ENCODE measurements at places on chromosomes 1 and 21. TPM values are rescaled to one million over a fixed set of nuclear protein-coding genes. Genes with fewer than 3 reads are reported as not detected.
A peak's percentile ranks its signal among the peaks of the same experiment; 100 is the strongest.

DNA sequence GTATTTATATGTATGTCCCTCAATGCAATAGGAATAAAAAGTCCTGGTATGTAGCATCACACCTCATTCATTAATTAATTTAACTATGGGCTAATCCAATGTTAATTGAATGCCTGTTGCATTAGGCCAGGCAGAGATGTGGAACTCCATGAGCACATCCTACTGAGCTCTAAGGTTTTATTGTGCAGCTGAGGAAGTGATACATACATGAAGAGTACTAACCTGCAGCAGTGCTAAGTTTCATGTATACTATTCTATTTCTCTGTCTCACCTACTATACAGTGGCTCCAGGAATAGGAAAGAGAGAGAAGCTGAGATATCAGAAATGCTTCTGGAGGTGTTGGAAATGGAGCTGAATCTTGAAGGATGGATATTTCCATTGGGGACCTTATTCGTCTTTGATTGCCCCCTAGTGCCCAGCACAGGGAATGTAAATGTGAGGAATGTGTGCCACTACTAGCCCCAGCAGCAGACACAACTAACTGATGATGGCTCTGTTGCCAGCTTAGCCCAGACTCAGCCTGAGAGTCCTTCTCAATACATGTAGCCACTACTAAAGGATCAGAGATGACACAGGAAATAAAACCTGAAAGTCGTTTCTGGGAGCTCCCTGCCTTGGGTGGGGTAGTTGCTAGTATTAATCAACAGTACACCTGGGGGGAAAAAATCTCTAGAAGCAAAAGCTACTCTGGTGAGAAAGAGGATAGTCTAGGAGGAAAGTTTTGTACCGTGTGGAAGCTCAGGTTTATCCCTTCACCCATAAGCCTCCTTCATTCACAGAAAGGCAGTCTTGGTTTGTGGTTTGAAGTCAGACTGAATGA lies 173.3 kb upstream of the FOXD3 start:
- no peak overlapping the region for H3K4me3 ChIP-seq
- peaks cover 2% of the 10 kb centered on the region for H3K27me3 ChIP-seq
- no peaks in the 10 kb centered on the region for H3K4me1 ChIP-seq
- no peaks in the 10 kb centered on the region for H3K36me3 ChIP-seq
- H3K27ac ChIP-seq, result no peak overlapping the region
- DNase-seq, result peak; percentile 21

GRCh38 chr1:197842646-197843045 lies 59.8 kb upstream of the C1orf53 start:
- no peaks in the 10 kb centered on the region for H3K4me1 ChIP-seq
- H3K27me3 ChIP-seq, result peaks cover 5% of the 10 kb centered on the region
- no peaks in the 10 kb centered on the region for H3K36me3 ChIP-seq

Gene TMCO1
- 89.0 TPM for total RNA-seq

Gene CYP4B1
- not detected for total RNA-seq

Gene LCE1A
- not detected for total RNA-seq

DNA sequence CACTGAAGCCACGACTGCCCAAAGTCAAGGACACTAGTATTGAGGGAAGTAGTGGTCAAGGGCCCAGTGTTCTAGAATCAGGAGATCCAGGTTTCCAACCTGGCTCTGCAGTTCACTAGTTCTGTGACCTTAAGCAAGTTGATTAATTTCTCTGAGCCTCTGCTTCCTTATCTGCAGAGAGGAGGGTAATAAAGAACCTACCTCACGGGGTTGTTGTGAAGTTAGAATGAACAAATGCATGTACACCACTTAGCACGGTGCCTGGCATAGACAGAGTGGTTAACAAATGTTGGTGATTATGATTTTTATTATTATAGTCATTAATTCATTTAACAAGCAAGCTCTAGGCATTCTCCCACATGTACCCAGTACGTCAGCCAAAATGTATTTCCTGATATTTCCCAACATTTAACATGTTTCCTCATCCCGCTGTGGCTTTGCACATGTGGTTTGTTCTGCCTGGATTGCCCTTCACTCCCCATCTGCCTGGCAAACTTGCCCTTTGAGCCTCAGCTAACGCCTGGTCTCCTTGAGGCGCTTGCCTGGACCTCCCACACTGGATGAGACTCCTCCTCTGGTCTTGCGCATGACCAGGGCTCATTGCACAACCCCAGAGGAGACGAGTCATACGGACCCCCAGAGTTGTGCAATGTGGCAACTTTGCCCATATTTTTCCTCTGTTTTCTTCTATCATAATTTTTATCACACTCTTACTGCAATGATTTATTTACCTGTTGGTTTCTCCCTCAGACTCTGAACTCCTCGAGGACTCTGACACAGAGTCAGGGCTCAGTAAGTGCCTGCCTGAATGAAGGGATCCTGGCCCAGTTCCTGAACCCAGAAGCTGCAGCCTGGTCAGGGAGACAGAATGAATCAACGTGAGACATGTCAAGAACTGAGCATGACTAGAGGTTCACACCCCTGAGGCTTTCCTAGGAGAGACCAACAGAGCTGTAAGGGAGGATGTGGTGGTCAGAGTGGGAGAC lies 20.7 kb upstream of the MFSD2A start:
- H3K36me3 ChIP-seq, result no peaks in the 10 kb centered on the region
- peaks cover 2% of the 10 kb centered on the region for H3K4me1 ChIP-seq
- no peak overlapping the region for H3K27ac ChIP-seq

Gene CA6
- 6.4 TPM for total RNA-seq

Gene TCHHL1
- total RNA-seq, result not detected

Gene LGR6
- 0.08 TPM for total RNA-seq

DNA sequence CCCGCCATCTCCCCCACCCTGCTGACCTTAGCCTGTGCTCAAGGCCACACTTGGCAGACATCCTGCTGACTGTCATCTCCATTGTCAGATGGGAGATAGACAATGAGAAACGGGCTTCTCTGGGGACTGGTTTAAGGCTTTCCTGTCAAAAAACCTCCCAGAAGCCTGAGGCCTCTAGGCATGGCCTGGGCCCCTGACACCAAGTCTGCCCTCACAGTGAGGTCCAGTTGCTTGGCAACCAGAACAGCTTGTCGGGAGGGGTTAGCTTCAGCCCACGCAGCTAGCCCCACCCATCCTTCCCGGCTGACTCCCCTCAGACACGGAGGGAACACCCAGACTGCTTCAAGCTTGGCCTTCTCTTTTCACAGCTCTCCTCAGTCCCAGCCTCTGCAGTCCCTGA lies 11.0 kb downstream of the PLEKHA6 start:
- H3K4me3 ChIP-seq, result no peak overlapping the region
- no peaks in the 10 kb centered on the region for H3K27me3 ChIP-seq
- H3K4me1 ChIP-seq, result peaks cover 5% of the 10 kb centered on the region

GRCh38 chr1:201898992-201899391 lies 10.3 kb downstream of the SHISA4 start:
- no peak overlapping the region for H3K27ac ChIP-seq
- no peak for DNase-seq
- H3K27me3 ChIP-seq, result peaks cover 6% of the 10 kb centered on the region
- no peak overlapping the region for H3K4me3 ChIP-seq

DNA sequence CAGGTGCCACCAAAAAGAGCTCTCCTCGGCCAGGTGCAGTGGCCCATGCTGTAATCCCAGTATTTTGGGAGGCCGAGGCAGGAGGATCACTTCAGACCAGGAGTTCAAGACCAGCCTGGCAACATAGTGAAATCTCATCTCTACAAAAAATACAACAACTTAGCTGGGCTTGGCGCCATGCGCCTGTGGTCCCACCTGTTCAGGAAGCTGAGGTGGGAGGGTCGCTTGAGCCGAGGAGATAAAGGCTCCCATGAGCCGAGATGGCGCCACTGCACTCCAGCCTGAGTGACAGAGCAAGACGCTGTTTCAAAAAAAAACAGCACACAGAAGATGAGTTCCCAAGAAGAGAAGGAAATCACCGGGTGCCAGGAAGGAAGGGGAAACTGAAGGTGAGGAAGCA lies 67.0 kb downstream of the CHD5 start:
- no peaks in the 10 kb centered on the region for H3K36me3 ChIP-seq
- no peak for DNase-seq
- no peak overlapping the region for H3K4me3 ChIP-seq
- no peaks in the 10 kb centered on the region for H3K4me1 ChIP-seq
- H3K27ac ChIP-seq, result no peak overlapping the region
- H3K27me3 ChIP-seq, result peaks cover 23% of the 10 kb centered on the region

- H3K4me1 ChIP-seq, result peaks cover 9% of the 10 kb centered on the region
- H3K4me3 ChIP-seq, result no peak overlapping the region
- H3K27ac ChIP-seq, result no peak overlapping the region
Observed at GRCh38 chr21:29372063-29372802, 73.5 kb downstream of the BACH1 start.

DNA sequence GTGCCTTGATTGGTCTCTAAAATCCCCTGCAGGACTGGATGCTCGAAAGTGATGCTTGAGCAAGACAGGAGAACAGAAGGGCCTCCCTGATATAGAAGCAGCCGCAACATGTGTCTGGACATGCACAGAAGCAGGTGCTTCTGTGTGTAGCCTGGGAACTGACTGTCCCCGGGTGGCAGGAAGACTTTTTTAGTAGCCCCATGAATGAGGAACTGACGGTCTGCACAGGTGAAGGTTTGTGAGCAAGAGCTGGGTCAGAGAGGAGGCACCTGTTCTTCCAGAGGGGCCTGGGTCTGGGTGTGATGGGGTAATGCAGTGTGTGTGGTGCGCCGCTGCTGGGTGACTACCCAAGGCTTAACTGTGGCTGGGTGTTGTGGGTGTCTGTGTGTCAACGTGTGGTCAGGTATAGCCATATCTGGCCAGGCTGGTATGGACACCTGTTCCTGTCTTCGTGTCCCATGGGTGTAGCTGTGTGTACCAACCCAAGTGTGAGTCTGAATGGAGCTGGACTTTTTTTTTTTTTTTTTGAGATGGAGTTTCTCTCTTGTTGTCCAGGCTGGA lies 39.1 kb upstream of the FOXO6 start:
- no peaks in the 10 kb centered on the region for H3K36me3 ChIP-seq
- no peaks in the 10 kb centered on the region for H3K4me1 ChIP-seq
- no peak for DNase-seq
- no peak overlapping the region for H3K4me3 ChIP-seq
- peak overlapping the region; percentile 23 for H3K27ac ChIP-seq
- peaks cover 3% of the 10 kb centered on the region for H3K27me3 ChIP-seq

Gene LCE2C
- total RNA-seq, result not detected

DNA sequence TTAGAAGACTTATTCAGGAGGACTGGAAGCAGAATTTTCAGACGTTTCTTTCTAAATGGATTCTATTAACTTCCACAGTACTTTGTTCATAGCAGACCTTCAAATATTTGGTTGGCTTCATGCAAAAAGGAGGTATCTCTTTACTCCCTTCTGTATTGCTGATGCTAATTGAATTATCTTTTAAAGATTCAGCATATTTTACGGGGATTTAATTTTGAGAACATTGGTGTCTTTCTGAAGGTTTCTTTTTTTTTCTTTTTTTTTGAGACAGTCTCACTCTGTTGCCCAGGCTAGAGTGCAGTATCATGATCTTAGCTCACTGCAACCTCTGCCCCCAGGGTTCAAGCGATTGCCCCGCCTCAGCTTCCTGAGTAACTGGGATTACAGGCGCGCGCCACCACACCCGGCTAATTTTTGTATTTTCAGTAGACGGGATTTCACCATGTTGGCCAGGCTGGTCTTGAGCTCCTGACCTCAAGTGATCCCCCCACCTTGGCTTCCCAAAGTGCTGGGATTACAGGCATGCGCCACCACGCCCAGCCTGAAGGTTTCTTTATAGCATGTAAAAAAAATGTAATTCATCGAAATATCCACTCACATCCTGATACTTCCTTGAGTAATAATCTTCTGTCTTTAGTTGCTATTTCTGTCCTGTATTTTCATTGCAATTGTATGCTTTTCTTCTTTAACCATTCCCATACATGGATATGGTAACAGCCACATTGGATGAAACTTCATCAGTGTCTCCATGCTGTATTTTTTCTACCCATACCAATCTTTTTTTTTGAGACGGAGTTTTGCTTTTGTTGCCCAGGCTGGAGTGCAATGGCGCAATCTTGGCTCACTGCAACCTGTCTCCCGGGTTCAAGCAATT lies 14.5 kb downstream of the CNST start:
- DNase-seq, result no peak
- no peak overlapping the region for H3K4me3 ChIP-seq
- H3K4me1 ChIP-seq, result peaks cover 29% of the 10 kb centered on the region
- H3K27me3 ChIP-seq, result no peaks in the 10 kb centered on the region
- no peak overlapping the region for H3K27ac ChIP-seq

GRCh38 chr21:15795533-15795932 lies 65.8 kb downstream of the USP25 start:
- H3K27ac ChIP-seq, result no peak overlapping the region
- peaks cover 34% of the 10 kb centered on the region for H3K4me1 ChIP-seq
- H3K27me3 ChIP-seq, result no peaks in the 10 kb centered on the region
- H3K4me3 ChIP-seq, result no peak overlapping the region
- DNase-seq, result no peak

Gene HSF2BP
- 0.18 TPM for total RNA-seq

DNA sequence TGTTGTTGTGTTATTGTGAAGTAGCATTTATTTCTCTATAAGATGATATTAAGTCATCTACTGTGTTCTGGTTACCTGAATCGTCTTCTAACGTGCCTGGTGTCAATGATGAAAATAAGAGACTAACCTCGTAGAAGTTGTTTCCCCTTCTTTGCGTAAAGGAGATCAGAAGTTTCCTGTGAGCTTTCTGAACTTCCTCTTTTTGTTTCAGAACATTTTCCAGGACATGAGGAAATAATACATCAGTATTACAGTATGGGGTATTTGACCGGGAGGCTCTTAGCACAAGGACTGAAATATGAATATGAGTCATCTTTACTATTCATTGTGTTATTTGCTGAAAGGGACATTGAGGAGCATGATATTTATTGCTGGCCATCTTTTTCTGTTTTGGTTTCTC lies 1.3 kb downstream of the ST6GALNAC3 start:
- no peak for DNase-seq
- no peaks in the 10 kb centered on the region for H3K36me3 ChIP-seq
- H3K4me1 ChIP-seq, result peaks cover 17% of the 10 kb centered on the region
- no peak overlapping the region for H3K4me3 ChIP-seq

Gene GSTM1
- total RNA-seq, result 30.2 TPM

Gene ERICH3
- not detected for total RNA-seq

- H3K27ac ChIP-seq, result no peak overlapping the region
- no peaks in the 10 kb centered on the region for H3K4me1 ChIP-seq
- no peak for DNase-seq
- H3K36me3 ChIP-seq, result no peaks in the 10 kb centered on the region
- H3K27me3 ChIP-seq, result no peaks in the 10 kb centered on the region
Observed at GRCh38 chr1:113456967-113457366, 66.7 kb downstream of the MAGI3 start.

- no peak overlapping the region for H3K4me3 ChIP-seq
- no peak for DNase-seq
- no peaks in the 10 kb centered on the region for H3K4me1 ChIP-seq
- no peaks in the 10 kb centered on the region for H3K36me3 ChIP-seq
- H3K27ac ChIP-seq, result no peak overlapping the region
Observed at GRCh38 chr1:153478692-153479618, 18.5 kb upstream of the S100A7 start.

- no peaks in the 10 kb centered on the region for H3K4me1 ChIP-seq
- no peak overlapping the region for H3K27ac ChIP-seq
- H3K36me3 ChIP-seq, result no peaks in the 10 kb centered on the region
- no peaks in the 10 kb centered on the region for H3K27me3 ChIP-seq
Observed at GRCh38 chr1:233883671-233884070, 20.8 kb upstream of the SLC35F3 start.
